ENCODE measurements at places on chromosomes 16 and 17.
A peak's percentile ranks its signal among the peaks of the same experiment; 100 is the strongest.

DNA sequence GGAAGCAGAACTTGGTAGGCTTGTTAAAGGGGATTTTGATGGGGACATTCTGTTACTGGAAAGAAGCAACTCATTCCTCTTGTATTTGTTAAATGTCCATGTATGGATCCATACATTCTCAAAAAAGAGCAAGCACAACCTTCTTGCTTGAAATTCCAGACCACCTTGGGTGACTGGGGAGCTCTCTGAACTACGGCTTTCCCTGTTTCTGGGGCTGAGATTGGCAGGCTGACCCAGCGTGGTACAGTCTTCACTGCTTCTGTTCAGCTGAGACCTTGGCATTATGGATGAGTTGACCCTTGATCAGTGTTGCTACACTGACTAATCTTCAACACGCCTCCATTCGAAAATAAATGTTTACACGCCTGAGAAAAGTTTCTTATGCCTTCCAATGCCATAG is 38.5 kb downstream of the DNAH9 start:
- no peak for DNase-seq

- DNase-seq, result no peak
Observed at GRCh38 chr17:1231456-1231855, 38.8 kb upstream of the BHLHA9 start.

GRCh38 chr16:86037999-86038925 is 139.3 kb downstream of the IRF8 start:
- no peak for DNase-seq

DNA sequence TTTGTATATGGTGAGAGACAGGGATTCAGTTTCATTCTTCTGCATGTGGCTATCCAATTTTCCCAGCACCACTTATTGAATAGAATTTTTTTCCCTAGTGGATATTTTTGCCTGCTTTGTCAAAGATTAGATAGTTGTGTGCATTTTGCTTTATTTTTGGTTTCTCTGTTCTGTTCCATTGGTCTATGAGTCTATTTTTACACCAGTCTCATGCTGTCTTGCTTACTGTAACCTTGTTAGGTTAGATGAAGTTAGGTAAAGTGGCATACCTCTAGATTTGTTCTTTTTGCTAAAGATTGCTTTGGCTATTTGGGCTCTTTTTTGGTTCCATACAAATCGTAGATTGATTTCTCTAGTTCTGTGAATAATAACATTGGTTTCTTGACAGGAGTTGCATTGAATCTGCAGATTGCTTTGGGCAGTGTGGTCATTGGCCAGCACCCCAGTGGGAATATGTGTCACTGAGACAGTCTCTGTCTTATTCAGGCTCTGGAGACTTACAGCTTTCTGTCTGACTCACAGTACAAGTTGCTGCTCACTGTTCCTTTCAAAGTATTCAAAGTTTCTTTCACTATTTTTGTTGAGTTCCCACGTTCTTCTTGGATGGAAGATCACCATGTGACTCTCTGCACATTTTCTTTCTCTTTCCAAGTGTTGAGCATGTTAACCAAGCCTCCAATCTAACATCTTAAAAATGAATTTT is 709.1 kb downstream of the CDH11 start:
- no peak for DNase-seq

GRCh38 chr16:73068541-73069401 is 20.8 kb upstream of the ZFHX3 start:
- DNase-seq, result peak; percentile 58

GRCh38 chr16:75323933-75324332 is 72.5 kb upstream of the BCAR1 start:
- DNase-seq, result no peak

- no peak for DNase-seq
Observed at GRCh38 chr16:21584817-21585216, 14.6 kb upstream of the METTL9 start.

GRCh38 chr16:6125483-6126259 is 1028.1 kb upstream of the EEF2KMT start:
- no peak for DNase-seq
